ENCODE measurements at places on chromosomes 7 and 10.

GRCh38 chr10:100043796-100044195 is 34.0 kb upstream of the DNMBP start:
- no peak for DNase-seq

- DNase-seq: no peak
These were observed 246.9 kb upstream of the GLI3 start for GRCh38 chr7:42483886-42484285.

DNA sequence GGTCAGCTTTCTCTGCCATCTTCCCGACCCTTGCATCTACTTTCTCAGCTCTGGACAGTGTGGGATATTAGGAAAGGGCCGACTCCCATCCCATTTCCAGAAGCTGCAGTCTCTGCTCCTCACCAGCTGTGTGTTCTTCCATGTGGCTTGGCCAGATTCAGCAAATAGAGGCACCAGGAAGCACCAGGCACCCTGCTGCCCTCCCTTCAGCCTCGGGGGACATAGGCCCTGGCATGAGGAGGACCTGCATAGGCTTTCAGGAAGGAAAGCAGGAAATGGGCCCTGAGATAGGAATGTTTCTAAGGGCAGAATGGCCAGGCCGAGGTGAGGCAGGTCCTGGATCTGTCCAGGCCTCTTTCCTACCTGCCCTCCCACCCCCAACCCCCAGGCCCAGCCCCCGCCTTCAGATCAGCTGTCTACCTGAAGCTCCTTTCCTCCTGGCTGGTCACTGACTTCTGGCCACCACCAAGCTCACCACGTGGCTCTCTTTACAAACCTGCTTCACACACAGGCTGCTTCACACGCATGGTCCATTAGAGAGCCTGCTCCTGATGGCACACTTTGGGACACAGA is 27.5 kb upstream of the PURB start:
- no peak for DNase-seq

DNA sequence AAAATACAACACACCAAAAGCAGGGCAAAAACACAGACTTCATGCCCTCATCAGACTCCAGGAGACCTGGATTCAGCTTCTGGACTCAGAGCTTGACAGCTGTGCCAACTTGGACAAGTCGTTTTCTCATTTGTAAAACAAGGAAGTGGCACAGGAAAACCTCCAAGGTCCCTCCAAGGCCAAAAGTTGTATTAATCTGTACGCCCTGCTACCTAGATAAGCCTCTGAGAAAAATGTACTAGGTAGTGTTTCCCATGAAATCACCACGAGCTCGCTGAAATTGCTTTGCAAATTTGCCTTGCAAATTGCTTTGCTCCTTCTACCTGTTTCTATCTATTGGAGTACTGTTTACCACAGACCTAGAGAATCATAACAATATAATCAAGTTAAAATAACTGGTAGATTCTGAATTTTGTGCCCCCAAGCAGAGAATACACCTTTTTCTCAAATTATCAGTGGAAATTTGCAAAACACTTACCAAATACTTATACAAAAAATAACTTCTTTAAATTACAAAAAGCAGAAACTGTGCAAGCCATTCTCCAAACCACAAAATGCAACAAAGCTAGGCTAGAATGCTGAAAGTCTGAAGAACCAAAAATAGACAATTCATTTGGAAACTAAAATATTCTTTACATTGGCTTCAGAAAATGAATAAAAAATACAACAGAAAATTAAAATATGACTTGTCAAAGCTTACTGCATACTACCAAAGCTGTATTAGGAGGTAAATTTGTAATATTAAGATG is 158.1 kb upstream of the CHST15 start:
- no peak for DNase-seq

DNA sequence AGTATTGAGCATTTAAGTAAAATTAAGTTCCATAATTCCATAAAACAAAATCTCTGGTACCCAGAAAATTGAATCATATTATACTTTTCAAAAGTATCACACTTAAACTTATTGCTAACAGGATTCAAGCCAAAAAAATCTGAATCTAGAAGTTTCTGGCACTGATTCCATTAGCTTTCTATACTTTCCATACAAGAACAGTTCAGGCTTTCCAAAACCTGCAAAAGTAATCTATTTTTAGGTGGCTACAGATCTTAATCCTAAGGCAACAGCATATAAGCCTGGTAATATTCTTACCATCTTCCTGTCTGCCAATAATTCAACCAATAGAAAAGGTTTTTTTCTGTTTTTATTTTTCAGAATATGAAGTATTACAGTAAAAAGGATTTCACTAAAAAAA is 185.0 kb downstream of the CRPPA start:
- no peak for DNase-seq

GRCh38 chr7:33220231-33220630 is 90.9 kb downstream of the BBS9 start:
- DNase-seq: no peak

DNA sequence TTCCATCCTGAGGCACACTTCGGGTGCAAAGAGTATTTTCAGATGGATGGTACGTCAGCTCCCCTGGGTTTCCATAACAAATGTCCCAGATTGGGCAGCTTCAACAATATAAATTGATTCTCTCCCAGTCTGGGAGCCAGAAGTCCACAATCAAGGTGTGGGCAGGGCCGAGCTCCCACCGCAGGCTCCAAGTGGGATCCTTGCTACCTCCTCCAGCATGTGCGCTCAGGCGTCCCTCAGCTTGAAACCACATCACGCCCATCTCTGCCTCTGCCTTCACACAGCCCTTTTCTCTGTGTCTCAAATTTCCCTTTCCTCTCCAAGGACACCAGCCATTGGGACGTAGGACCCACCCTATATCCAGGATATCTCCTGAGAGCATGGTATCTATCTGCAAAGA is 153.5 kb downstream of the DIP2C start:
- no peak for DNase-seq

DNA sequence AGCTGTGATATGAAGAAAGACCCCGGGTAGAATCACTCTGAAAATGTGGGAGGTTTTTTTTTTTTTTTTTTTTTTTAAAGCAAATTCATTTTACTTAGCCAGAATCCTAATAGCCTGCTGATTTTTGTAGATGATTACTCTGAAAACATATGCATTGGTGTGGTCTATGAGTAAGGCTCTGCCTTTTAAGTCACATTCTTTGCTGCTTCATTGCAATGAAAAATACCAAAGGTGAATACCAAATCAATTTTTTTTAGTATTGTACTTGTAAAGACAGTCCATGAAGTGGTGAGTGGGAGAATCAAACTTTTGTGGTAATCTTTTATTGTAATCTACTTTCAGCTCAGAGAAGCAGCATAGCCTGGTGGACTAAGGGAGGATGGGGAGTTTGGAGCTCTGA is 130.3 kb downstream of the SDK1 start:
- peak; percentile 11 for DNase-seq
